ENCODE measurements at places on chromosomes 5 and 9.

- no peak for DNase-seq
These were observed 1471.1 kb upstream of the ACO1 start for GRCh38 chr9:30913331-30913730.

DNA sequence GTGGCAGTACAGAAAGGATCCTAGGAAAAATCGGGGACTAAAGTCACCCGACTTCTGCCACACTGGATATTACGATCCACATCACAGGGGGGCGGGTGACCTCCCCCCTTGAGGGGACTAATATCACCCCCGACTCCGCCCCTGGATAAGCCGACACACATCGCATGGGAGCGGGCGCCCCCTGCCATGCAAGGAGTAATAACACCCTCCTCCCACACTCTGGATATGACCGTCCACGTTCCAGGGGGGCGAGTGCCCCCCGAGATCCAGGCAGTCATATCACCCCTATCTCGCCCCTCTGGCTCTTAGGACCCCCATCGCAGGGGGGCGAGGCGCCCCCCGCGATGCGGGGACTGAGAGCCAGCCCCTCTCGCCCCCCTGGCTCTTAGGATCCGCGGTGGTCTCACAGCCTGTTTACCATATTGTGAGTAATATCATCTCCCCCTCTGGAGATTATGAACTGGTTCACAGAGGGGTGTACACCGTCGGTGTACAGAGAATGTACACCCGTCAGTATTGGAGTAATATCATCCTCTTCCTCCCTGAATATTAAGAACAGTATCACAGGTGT is 423.0 kb downstream of the DIRAS2 start:
- no peak for DNase-seq

DNA sequence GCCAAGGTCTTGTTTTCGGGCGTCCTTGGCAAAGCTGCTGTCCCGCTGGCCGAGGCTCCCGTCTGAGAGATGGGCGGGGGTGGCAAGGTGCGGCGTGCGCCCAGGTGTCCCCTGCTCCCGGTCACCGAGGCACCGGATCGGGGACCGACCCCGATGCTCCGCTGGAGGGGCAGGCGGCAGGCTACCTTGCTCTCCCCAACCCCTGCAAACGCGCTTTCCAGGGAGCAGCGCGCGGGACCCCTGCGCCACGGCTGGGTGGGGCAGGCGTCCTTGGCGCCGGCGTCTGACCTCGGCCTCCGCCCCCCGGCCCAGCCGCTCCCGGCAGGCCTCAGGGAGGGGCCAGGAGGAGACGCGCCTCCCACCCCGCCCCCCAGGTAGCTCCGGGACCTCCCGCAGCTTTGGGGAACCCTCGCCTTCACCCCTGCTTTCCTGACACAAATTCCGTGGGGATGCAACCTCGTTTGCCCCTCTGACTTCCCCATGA is 551 bp downstream of the N4BP3 start:
- DNase-seq, result no peak

- no peak for DNase-seq
These were observed 54.1 kb downstream of the ARHGEF37 start for GRCh38 chr5:149635394-149635793.

GRCh38 chr5:34500236-34500847 is 155.8 kb upstream of the RAI14 start:
- DNase-seq, result no peak

Measured in fibroblast of skin of right biceps (primary cell).